ENCODE measurements at places on chromosomes 3 and 15. TPM values are rescaled to one million over a fixed set of nuclear protein-coding genes. Genes with fewer than 3 reads are reported as not detected.

The PPP2R3A gene
- 0.15 TPM for total RNA-seq

The CCDC39 gene
- total RNA-seq, result not detected

GRCh38 chr3:72887705-72888545, at the start of gene GXYLT2:
GXYLT2 (plus strand) TSS chr3:72888046; CDS start chr3:72888234, 188 bp downstream.
- peak; percentile 11 for DNase-seq
- H3K36me3 ChIP-seq, result no peaks in the 10 kb centered on the region
- peaks cover 10% of the 10 kb centered on the region for H3K4me1 ChIP-seq
- peaks cover 62% of the 10 kb centered on the region for H3K27me3 ChIP-seq

The WDR53 gene
- total RNA-seq, result 25.5 TPM

The TTBK2 gene
- 13.4 TPM for total RNA-seq

Data from activated T-helper 1 cell treated with anti-CD3 and anti-CD28 coated beads, Interleukin-12 subunit alpha, Interleukin-12 subunit beta, Interleukin-2, Interleukin-4 antibody, amounts not matched to agents 30 ng/mL and 10 ng/mL and 1 ng/mL, durations not matched to agents 14 hours and 24 hours and 36 hours (primary cell).